ENCODE measurements at places on chromosomes 7 and 10.

DNA sequence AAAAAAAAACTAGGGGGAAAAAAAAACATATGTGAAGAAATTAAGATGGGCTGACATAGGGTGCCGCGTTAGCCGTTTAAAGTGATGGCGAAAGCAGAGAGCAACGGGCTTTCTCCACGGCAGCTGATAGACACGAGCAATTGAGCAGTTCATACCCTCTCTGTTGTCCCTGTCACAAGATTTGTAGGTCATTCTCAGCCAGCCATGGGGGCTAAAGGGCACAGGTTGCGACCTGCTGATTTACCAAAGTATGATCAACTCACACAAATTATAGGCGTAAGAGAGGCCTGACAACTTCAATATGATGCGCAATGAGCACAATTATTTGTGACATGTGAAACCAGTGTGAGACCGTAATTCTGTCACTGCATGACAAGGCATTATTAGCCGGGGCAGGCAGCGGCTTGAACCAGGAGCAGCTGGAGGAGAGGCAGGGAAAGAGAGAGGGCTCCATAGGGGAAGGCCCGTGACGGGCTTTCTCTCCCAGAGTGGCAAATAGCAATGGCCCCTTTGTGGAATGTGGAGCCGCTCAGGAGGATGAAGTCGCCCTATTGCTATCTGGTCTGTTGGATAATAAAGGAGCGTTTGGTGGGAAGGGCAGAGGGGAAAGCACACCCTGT is 195.1 kb upstream of the HABP2 start:
- DNase-seq, result no peak

- DNase-seq, result no peak
These were observed 3.3 kb upstream of the LMOD2 start for GRCh38 chr7:123652406-123652805.

DNA sequence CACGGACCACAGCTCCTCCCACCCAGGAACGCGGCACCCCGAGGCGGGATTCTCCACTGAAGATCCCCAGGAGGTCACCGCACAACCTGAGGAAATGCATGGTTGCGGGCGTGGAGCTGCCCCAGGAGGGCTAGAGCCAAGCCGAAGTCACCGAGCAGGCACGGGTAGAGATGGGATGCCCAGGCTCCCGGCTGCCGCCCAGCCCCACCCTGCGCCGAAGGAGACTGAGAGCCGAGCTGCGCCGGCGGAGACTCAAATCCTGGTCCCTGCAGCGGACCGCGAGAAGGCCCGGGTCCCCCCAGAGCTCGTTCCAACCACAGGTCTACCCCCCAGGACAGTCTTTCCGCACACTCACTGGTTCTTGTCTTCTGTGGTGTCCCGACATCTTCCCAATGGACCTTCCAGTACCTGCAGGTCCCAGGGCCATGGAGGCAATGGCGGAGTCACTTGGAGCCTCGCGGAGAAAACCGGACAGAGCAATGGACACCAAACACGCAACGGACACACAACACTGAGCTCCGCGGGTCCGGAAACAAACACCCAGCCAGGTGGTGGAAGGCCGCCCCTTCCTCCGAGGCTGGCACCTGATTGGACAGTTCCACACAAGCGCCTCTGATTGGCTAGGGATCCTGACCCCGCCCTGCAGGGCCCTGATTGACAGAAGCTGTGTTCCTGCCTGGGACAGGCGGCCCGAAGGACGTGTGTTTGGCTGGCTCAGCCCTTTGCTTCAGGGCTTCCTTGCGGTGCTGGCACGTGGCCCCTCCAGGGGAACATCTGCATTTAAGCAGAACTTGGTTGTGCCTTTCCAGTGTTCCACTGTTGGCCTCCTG is 331.9 kb upstream of the NUPR2 start:
- no peak for DNase-seq

GRCh38 chr10:48839809-48840679 is 99.6 kb downstream of the LRRC18 start:
- DNase-seq, result no peak

GRCh38 chr10:89332123-89332633 is 4.4 kb downstream of the IFIT3 start:
- no peak for DNase-seq

DNA sequence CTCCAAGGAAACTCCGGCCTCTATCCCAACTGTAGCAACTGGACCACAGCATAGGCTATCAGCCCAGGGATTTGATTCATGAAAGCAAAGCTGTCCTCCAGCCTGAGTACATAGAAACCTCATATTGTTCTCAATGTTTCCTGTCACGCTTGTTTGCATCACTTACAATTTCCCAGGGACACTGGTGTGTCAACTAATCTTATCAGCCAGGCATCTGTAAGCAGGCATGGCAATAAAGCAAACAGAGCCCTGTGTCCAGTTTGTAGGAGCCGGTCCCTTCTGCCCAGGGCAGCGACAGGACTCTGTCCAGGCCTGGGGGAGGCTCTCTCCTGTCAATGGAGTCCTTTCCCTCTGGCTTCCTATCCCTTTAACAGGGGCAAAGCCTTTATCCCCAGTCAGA is 23.0 kb upstream of the CDHR3 start:
- no peak for DNase-seq
